ENCODE measurements at places on chromosomes 5 and 9. TPM values are rescaled to one million over a fixed set of nuclear protein-coding genes. Genes with fewer than 3 reads are reported as not detected.

The IPO11 gene
- 36.7 TPM for total RNA-seq

DNA sequence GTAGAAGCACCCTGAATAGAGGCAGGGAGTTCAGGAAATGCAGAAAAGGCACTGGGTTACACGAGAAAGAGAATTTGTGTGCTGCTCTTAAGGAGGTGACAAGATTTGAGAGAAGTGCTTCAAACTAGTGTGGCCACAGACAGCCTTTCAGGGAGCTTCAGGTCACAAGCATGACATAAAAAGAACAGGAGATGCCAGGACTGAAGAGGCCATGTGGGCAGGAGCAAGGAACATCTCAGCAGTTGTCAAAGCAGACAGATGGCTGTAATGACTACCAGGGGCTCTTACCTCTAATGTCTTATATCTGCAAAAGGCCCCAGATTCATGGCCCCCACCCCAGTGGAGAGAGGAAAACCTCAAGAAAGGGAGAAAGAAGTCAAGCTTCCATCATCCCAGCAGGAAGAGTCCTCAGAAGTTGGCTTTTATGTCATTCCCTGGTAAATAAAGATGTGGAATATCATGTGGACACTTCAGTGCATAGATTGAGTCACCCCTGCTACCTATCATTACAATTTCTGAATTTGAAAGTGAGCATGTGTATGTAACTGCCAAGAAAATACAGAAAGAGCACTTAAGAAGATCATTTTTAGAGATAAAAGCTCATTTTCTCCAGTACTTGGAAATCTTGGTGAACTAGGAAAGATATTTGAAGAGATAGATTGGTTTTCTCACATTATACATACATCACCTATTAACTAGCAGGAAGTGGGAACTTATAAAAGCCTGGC lies 214.4 kb upstream of the RORB start:
- DNase-seq: no peak

The BTNL8 gene
- total RNA-seq: not detected

DNA sequence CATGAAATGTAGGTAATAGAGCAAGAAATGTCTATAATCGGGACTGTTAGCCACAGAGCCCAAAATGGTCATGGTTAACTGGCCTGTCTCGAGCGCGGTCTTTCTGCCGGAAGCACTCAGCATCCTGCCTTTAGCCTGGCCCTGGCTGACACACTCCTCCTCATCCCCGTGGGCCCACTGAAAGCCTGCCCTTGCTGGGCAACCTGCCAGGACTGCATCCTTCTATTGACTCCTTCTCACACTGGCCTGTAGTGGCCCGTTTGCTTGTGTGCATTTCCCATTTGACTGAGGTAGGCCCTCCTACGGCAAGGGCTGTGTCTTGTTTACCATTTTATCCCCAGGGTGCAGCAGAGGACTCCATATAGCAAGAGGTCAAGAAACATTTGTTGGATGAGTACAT lies 215.7 kb downstream of the ATPSCKMT start:
- DNase-seq: no peak

DNA sequence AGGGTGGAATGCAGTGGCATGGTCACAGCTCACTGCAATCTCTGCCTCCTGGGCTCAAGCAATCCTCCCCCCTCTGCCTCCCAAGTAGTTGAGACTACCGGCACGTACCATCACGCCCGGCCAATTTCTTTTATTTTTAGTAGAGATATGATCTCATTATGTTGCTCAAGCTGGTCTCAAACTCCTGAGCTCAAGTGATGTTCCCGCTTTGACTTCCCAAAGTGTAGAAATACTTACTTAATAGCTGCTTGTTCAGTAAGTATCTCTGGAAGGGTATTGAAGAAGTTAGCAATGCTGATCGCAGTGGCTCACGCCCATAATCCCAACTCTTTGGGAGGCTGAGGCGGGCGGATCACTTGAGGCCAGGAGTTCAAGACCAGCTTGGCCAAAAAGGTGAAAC lies 35.7 kb upstream of the PLIN2 start:
- no peak for DNase-seq

DNA sequence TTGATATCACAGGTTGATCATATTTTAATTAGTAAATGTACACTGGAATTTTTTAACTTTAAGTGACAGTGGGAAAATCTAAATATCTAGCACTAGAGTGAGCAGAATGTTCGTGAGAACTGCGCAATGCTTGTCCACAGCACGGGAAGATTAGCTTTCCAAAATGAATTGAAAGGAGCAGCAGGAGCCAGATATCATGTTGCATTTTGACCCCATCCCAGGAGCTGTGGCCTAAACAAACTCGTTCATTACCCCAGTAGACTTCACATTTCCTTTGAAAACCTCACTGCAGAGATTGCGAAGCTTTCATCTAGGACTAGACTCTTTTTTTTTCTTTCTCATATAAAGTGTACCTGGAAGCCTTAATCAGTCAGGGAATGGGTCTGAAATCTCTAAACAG lies 525.8 kb downstream of the CTNND2 start:
- no peak for DNase-seq

The COL27A1 gene
- total RNA-seq: 15.5 TPM

- DNase-seq: peak; percentile 65
Observed at GRCh38 chr5:13930541-13931171, 13.8 kb downstream of the DNAH5 start.

The CDC26 gene
- total RNA-seq: 15.5 TPM

DNA sequence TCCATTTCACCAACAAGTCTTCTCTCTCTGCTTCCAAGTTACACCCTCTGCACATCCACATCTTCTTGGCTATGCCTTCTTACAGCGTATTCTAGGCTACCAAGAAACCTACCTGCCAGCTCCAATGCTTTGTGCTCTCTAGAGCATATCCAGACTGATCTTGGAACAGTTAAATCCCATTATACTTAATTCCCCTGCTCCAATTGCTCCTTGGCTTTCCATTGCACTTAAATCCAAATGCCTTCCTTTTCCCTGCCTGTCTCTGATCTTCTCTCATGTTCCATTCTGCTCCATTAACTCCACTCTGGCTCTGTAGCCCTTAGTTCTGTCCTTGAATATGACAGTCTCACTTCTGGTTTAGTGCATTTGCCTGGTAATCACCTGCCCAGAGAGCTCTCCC lies 322.4 kb downstream of the LRRC70 start:
- no peak for DNase-seq
